ENCODE measurements at places on chromosomes 4 and X.
A peak's percentile ranks its signal among the peaks of the same experiment; 100 is the strongest.

DNA sequence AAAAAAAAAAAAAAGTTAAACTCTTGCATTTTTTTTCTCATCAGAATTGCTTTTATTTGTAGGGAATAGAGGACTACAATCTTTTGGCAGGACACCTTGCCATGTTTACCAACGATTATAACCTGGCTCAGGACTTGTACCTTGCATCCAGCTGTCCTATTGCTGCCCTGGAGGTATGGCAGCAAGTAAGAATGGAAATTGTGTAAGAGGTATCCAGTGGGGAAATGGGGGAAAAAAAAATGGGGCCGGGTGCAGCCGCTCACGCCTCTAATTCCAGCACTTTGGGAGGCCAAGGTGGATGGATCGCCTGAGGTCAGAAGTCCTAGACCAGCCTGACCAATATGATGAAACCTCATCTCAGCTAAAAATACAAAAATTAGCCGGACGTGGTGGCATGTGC is 49.8 kb downstream of the WDR19 start:
- no peak for DNase-seq

GRCh38 chr4:19983072-19983471 is 268.6 kb upstream of the SLIT2 start:
- DNase-seq: no peak

DNA sequence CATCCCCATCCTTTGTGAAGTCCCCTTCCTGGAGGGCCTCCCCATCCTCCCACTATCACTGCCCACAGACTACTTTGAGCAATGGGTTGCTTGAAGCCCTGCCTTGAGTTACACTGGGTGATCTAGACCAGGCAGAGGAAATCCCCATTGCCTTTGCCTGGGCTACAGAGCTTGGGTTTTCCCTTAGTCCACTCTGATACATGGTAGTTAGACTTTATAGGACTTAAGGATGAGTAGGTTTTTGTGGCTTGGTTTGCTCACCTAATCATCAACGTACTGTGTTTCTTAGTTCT is 56.6 kb downstream of the TMEM131L start:
- DNase-seq: no peak

DNA sequence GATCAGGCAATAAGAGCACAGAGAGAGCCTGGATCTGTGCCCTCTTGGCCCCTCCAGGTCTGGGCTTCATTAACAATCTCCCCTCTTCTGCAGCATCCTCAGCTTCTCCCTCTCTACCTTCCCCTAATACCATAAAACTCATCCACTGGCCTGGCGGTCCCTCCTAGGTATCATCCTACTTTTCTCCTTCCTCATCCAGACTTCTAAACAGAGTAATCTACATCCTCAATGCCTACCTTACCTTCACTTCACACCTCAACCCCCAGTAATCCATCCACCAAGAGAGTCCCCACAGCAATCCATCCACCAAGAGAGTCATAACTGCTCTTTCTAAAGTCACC is 17.0 kb downstream of the FGFBP1 start:
- DNase-seq: no peak

GRCh38 chr4:88159229-88159725 is 838 bp upstream of the ABCG2 start:
- DNase-seq: no peak

DNA sequence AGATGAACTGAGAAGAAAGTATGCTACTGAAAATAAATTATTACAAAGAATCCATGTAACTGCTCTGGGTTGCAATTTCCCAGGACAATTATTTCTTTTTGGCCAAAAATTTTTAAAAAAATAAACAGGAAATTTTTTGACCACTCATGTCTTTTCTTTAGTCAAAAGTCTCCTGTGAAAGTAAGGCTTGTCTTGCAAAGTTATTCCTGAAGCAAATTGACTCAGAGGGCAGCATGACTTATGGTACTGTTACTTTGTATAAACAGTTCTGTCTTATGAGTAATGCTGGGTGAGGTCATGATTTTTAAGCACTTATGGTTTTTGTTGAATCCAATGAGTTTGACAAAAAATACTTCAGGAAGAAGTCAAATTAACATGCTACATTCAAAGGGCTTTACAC is 292.8 kb upstream of the ARSJ start:
- DNase-seq: no peak

GRCh38 chrX:37799936-37800335 is 20.1 kb downstream of the CYBB start:
- no peak for DNase-seq

GRCh38 chr4:174320494-174321199 is 36.9 kb downstream of the CEP44 start:
- DNase-seq: no peak

- no peak for DNase-seq
These were observed 156.5 kb upstream of the ETNPPL start for GRCh38 chr4:108919226-108919893.

- DNase-seq: no peak
These were observed 40.8 kb upstream of the GRPR start for GRCh38 chrX:16082470-16083085.

DNA sequence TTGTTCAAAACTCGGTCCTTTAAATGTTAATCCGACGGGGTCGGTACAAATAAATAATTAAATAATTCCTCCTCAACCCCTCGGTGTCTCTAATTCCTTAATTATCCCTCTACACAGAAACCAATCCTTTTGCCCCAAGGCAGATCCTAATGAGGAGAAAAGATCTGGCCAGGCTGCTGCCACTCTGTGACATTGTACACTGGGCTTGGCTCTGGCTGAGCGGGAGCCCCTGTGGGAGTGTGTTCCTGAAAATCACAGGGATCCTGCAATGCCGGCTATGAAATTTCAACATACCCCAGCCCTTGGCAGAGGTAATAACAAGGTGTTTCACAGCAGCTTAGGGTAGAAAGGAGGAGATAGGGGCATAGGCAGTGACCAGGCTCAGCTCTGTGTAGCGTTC is 96.0 kb downstream of the DHRSX start:
- DNase-seq: no peak

DNA sequence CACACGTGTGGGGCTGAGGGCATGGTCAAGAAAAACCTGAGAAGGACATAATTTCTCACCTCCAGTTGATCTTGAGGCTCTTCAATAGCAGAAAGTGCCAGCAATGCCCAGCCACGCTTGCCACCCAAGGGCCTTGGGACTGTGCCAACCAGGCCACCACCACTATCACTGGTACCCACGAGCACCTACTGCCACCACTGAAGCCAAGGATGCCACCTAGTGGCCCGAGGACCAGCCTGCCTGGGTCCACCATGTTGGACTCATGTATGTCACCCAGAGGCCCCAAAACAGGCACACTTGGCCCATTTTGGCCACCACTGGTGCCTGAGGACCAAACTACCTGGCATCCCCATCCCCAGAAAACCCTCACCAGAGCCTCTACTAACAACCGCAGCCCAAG is 191.8 kb downstream of the ADAM29 start:
- DNase-seq: no peak

GRCh38 chr4:122531514-122531913 is 75.0 kb upstream of the IL2 start:
- no peak for DNase-seq

DNA sequence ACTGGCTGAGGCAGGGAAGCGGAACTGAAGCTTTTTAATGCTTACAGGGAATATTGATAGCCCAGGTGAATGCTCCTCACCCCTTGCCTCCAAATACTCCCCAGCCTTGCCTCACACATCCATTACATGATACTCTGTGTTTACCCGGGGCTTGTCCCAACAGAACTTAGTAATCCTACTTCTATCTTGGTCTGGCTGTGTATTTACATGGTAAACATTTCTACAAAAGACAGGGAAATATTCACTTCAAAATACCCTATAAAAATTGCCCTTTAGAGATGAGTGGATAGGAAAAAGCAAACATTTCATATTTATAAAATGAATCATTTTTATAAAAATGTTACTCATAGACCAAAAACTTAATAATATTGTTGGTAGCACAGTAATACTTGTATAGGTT is 120.1 kb downstream of the NHS start:
- DNase-seq: no peak

- DNase-seq: no peak
These were observed 6.1 kb downstream of the SPATA18 start for GRCh38 chr4:52057196-52057595.

DNA sequence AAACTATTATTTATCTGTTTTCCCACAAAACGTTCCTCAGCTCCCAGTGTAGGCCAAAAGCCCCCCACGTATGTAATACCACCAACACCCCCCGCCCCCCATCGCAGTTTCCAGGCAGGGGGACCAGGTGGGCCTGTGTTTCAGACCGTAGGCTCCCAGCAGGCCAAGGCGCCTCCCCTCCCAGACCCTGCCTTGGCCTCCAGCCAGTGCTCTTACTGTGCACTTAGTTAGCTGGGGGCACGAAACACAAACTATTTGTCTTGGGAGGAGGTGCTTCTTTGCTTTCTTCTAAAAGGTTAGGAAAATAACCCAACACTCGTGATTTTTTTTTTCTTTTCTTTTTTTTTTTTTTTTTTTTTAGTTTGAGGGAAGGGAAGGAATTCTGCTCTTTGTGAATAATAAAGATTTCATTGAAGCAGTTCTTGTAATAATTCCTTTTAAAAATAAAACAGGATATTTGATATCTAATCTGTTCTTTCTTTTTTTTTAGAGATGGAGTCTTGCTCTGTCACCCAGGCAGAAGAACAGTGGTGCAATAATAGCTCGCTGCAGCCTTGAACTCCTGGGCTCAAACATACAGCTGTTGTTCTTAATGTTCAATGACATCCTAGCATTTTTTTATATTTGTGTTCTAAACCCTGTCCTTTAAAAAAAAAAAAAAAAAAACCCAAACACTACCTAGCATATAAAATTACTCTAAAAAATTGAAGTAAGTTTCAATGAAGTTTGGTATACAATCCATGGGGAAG is 83.0 kb upstream of the CLDN34 start:
- DNase-seq: peak; percentile 2

GRCh38 chrX:81195712-81196111 is 6.0 kb downstream of the HMGN5 start:
- DNase-seq: peak; percentile 4

DNA sequence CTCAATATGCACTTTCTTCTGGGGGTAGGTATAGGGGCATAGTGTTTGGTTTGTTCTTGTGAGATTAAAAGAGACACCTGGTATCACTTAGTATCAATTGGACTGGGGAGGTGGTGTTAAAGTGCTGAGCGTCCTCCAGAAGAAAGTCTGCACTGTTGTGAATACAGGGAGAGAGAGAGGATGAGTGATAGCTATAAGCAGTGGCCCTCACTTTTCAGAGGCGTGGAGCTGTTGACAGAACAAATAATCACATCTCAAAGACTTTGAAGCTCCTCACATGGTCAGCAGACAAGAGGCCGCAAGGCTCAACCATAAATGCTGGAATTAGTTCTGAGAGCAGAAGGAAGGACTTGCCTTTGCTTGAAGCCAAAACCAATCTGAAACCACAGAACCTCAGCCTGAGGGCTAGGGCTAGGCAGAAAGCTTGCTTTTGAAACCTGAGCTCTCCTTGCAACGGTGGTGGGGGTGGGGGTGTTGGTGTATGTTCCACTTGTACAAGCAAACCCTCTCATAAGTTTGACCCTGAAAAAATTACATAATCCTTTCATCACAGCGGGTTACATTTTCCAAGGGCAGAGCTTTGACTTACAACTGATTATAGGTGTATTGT is 123.2 kb upstream of the SCML1 start:
- no peak for DNase-seq

DNA sequence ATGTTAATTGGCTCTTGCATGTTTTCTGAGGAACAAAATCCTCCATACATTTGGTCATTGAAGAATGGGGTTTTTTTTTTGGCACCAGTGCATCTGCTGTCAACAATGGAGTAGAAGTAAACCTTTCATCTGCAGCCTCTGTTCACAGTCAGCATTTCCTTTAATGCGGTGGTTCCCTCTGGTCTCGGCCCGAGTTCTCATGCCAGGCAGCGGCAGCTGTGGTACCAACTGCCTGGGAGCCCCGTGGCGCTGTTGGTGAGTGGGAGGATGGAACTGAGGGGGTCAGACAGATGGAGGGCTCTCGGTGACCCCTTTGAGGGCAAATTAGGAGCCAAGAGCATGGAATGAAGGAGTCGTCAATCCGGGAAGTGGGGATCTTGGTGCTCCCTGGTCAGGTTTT is 114.7 kb downstream of the AFF1 start:
- peak; percentile 64 for DNase-seq

- no peak for DNase-seq
These were observed 26.7 kb upstream of the TEC start for GRCh38 chr4:48296365-48296764.

GRCh38 chr4:113052379-113052951 is 3.0 kb downstream of the ANK2 start:
- DNase-seq: no peak

- DNase-seq: no peak
These were observed 1920.5 kb upstream of the PCDH7 start for GRCh38 chr4:28799696-28800095.

DNA sequence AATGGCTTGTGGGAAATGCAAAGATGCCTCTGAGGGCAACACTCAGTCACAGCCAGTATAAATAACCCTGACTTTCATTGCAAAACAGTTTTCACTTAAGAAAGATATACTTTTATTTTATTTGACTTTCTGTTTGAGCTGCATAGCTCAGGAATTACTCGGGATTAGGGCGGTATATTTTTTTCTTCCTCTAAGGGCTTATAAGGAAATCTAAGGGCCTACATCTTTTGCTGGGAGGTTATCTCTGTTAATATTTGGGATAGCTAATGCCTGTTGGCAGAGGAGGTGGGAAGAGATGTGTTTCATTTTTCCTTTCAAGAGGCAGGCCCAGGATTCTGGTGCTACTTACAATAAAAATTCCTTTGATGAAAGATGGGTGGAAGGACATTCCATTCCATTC is 28.8 kb upstream of the EGFL6 start:
- DNase-seq: no peak

- no peak for DNase-seq
These were observed 2068.9 kb downstream of the PCDH7 start for GRCh38 chr4:32789026-32789608.

DNA sequence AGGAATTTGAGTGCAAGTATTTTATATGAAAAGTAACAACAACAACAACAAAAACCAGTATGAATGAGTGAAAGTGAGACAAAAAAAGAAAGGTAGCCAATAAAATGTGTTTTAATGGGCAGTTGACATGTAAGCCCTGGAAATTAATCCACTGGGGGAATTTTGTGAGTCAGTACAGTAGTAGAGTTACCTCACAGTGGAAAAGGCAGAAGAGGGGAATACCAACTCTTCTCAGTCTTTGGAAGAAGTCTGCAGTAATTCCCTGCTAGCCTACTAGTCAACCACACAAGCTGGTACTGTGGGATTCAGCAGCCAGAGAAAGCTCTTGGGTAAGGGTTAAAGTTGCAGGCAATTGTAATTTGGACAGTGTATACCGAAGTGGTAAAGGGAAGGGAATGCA is 76.3 kb upstream of the IL15 start:
- DNase-seq: no peak

DNA sequence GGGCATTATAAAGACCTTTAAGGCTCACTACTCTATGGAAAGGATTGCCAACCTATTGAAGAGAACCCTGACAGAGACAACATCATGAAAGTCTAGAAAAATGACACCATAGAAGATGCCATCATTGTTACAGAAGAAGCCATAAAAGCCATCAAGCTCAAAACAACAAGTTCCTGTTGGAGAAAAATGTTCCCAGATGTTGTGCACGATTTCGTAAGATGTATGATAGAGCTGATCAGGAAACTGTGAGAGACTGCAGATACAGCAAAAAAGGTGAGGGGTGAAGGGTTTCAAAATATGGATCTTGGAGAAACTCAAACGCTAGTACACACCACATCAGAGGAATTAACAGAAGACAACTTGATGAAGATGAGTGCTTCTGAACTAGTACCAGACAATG is 53.3 kb downstream of the WDFY3 start:
- no peak for DNase-seq

- DNase-seq: no peak
These were observed 200.1 kb downstream of the NPNT start for GRCh38 chr4:106095408-106095807.
